Fibroblast of mammary gland (primary cell): ENCODE measurements at places on chromosomes 11 and 22.

DNA sequence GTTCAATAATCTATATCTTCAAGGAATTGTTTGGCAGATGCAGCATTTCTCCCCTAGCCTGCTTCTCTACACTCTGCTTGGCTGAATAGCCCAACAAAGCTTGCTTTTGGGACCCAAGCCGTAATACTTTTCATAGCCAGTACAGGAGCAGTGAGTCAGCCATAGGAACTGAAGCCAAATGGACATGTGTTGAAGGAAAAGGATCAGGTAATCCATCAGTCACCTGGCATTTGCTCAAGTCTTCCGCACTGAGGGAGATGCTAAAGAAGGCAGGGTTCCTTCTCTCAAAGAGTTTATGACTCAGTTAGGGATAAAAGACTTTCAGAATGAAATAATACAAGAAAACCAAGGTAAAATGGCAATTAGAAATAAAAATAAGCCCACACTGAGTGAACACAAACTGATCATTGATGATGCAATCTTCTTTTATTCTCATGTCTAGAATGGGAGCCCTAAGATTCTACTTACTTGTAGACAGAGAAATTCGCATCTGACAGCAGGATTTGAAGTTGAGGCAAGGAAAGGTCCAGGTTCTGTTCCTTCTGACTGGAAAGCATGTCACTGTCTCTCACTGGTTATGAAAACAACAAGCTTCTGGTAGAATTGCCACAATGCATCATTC is 13.2 kb downstream of the C11orf87 start:
- DNase-seq = peak; percentile 79

- no peak for DNase-seq
These were observed 17.8 kb upstream of the BRSK2 start for GRCh38 chr11:1371836-1372465.

- no peak for DNase-seq
These were observed 39.4 kb downstream of the PC start for GRCh38 chr11:66918741-66919140.

DNA sequence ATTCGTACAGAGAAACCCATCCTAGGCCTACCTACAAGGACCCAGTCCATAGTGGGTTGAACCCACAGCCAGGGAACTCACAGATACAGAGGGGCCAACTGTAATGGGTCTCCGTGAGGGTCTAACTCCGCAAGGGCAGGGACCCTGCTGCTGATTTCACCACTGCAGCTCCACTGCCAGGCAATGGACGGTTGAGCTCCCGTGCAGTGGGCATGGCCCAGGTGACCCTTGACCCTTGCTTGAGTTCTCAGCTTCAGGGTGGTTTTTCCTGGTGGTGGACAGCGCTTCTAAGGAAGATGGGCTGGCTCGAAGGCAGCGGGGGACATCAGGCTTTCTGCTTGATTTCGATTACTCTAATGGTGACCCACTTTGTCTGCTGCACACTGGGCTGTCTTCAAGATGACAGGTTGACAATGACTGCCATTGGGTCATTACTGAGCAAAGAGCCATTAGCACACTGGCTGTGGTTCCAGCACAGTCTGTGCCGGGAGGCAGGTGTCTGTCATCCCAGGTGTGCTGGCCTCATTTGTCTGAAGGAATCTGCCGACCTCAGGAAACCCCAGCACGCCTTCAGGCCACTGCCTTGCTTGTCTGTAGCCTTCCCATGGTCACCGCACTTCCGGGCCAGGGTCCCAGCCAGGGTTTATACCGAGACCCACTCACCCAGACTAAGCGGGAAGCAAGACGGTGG is 3.7 kb upstream of the GAL start:
- DNase-seq = no peak

DNA sequence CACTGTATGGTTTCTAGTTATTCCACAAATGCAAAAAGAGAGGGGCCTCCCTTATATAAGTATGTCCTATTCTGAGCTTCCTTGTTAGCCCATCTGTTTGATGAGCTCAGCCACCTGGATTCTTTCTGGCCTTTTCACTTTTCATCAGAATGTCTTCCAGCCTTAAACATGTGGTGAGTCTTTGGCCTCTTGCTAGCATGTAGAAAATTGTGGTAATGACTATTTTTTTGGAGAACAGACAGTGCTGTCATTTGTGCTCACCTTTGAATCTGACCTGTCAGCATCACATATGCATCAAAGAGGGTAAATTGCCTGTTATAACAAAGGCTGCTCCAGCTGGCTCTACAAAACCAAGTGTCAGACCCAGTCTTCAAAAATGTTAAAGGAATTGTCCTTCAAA is 558.7 kb downstream of the RAB38 start:
- DNase-seq = no peak
